ENCODE measurements at places on chromosomes 4 and X.

- no peak for DNase-seq
Observed at GRCh38 chr4:174654634-174655033, 132.3 kb upstream of the HPGD start.

DNA sequence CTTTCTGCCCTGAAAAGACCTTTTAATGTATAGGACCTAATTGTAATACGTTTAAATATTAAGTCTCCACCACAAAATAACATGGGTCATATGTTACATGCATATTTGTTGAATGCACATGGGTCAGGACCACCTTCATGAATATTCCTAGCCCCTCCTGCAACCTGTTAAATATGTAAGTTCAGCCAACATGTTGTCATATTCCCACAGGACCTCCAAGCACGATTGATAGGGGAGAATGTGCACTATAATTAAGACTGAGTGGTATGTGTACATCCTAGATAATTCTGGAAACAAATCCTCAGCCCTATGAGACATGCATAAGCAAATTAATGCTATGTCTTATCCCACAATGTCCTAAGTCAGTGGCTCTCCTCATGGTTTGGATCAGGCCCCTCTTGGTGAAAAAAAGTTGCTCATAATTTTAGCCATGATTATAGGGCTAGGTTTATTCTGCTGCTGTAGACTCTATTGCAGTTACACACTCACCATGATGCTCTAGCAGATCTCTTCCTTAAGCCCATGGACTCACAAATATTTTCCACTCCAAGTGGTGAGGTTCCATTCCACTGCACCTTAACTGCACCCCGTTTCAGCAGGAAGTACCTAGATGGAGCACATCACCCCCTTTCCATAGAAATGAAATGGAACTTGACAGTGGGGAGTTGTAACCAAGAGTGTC is 10.2 kb downstream of the TIGD2 start:
- DNase-seq: no peak

- DNase-seq: no peak
Observed at GRCh38 chr4:115154826-115155225, 41.4 kb upstream of the NDST4 start.

GRCh38 chr4:24743206-24743605 is 52.2 kb upstream of the SOD3 start:
- DNase-seq: no peak

GRCh38 chrX:152637649-152638442 is at the start of gene GABRQ:
GABRQ (plus strand) TSS chrX:152637895; CDS start chrX:152638203, 308 bp downstream.
- no peak for DNase-seq

GRCh38 chr4:133124746-133125145 is 24.3 kb upstream of the PCDH10 start:
- no peak for DNase-seq

- DNase-seq: no peak
Observed at GRCh38 chr4:78529569-78530209, 21.9 kb upstream of the ANXA3 start.

DNA sequence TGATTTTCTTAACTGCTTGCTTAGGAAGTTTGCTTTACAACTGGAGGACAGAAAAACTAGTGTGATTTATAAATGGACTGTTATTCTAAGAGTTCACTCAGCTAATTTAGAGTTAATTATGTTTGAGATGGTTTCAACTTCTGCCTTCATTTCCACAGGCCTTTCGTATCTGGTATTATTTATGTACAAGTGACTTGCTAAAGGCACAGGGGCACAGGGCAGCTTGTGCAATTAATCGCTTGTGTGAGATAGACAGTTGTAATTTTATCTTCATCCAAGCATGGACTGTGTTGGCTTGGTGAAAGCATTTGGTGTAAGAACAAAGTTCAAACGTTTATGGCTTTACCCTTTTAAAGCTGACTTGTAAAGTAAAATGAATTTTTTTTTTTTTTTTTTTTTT is 38.3 kb downstream of the GPAT3 start:
- DNase-seq: no peak

GRCh38 chrX:53265771-53266574 is 15.4 kb downstream of the IQSEC2 start:
- no peak for DNase-seq

DNA sequence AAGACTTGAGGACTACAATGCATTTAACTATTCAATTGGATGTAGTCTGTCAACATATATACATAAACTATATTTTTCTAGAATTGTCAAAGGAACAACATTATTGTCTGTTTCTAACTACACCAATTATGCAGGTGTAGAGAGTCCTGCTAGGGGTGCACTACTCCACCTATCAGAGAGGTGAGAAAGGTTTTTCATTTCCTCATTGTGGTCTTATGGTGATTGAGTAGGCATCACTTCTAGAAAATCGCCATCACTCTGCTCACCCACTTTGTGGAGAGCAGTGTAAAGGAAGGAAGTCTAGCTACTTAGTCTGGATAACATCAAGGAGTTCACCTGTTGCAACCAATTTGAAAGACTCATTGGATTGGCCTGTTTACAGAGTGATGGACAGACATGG is 4.4 kb upstream of the ADH1C start:
- DNase-seq: no peak

- DNase-seq: no peak
Observed at GRCh38 chrX:154981116-154981411, 41.5 kb downstream of the F8 start.

DNA sequence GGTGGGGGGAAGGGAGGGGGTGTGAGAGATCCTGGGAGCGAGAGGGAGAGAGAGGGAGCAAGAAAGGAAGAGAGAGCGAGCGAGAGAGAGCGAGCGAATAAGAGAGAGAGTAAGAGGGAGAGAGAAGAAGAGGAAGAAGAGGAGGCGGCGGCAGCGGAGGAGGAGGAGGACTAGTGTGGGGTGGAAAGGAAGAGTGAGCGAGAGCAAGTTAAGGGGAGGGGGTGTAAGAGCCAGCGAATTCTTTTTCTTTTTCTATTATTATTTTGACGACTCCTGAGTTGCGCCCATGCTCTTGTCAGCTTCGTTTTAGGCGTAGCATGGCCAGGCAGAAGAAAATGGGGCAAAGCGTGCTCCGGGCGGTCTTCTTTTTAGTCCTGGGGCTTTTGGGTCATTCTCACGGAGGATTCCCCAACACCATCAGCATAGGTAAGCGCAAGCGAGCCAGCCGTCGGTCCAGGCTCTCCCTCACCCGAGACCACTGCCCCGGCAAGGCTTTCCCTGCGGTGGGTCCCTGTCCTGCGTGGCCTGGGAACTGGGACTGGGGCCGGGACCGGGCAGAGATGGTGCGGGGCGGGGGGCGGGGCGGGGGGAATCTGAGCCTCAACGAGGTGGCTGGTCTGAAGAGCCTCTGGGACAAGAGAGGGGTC is at the start of gene GRIA3:
Gene GRIA3 (plus strand): TSS at position 60 of the 647 bp plus-strand sequence. CDS start 258 bp downstream, at position 318.
- no peak for DNase-seq

DNA sequence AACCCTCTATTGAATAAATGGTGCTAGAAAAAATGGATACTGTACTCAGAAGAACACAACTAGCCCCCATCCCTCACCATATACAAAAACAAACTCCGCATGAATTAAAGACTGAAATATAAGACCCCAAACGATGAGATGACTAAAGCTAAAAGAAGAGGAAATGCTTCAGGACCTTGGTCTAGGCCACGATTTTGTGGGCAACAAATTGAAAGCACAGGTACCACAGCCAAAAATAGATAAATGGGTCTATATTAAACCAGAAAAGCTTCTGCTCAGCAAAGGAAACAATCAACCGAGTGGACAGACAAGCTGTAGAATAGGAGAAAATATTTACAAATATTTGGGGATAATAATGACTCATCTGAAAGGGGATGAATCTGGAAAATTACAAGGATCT is 86.4 kb upstream of the DHRSX start:
- no peak for DNase-seq

DNA sequence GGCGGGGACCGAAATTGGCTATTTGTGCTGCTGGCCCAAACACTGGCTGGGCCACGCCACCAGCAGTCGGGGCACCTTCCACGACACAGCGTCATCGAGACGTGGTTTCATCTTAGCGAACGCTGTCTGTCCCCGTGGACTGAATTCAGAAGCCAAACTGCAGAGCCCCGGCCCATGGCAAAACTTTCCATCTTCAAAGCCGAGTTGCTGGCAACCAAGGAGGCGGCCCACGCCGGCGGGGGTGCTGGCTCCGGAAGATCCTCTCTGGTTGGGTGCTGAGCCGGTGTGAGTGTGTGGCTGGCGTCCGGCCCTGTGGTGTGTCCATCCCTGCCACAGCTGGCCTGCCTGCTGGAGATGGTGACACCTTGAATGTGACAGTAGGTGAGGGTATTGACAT is 96.6 kb upstream of the ADRA2C start:
- no peak for DNase-seq

- no peak for DNase-seq
Observed at GRCh38 chrX:115602729-115603389, 41.9 kb downstream of the PLS3 start.

- DNase-seq: no peak
Observed at GRCh38 chrX:46152756-46153155, 392.5 kb downstream of the ZNF674 start.

DNA sequence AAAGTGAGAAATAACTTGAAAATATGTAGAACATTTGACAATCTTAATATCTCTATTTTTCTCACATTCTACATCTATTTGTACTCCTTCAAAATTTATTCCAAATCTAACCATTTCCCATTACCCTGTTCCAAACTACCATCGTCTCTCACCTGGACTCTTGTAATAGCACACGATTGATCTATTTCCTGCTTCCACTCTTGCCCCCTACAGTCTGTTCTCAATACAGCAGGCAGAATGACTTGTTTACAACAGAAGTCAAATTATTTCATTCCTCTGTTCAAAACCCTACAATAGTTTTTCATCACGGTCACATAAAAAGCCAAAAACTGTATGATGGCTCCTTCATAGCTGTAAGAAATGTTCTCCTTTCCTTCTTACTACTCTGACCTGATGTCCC is 21.1 kb upstream of the LUZP4 start:
- DNase-seq: no peak

- no peak for DNase-seq
Observed at GRCh38 chr4:83504996-83505395, 20.1 kb upstream of the ABRAXAS1 start.

- DNase-seq: no peak
Observed at GRCh38 chrX:15750611-15751154, 12.6 kb downstream of the CA5B start.

GRCh38 chrX:8404926-8405325 is 59.7 kb upstream of the VCX3B start:
- DNase-seq: no peak

- DNase-seq: no peak
Observed at GRCh38 chrX:152917656-152918579, 20.1 kb downstream of the ZNF185 start.

GRCh38 chrX:20461576-20461975 is 194.9 kb upstream of the RPS6KA3 start:
- no peak for DNase-seq

- DNase-seq: no peak
Observed at GRCh38 chr4:189029976-189030504, 890.8 kb downstream of the TRIML1 start.

- DNase-seq: no peak
Observed at GRCh38 chr4:42453612-42454011, 56.3 kb downstream of the SHISA3 start.

GRCh38 chr4:100933628-100934027 is 413.7 kb downstream of the PPP3CA start:
- DNase-seq: no peak

DNA sequence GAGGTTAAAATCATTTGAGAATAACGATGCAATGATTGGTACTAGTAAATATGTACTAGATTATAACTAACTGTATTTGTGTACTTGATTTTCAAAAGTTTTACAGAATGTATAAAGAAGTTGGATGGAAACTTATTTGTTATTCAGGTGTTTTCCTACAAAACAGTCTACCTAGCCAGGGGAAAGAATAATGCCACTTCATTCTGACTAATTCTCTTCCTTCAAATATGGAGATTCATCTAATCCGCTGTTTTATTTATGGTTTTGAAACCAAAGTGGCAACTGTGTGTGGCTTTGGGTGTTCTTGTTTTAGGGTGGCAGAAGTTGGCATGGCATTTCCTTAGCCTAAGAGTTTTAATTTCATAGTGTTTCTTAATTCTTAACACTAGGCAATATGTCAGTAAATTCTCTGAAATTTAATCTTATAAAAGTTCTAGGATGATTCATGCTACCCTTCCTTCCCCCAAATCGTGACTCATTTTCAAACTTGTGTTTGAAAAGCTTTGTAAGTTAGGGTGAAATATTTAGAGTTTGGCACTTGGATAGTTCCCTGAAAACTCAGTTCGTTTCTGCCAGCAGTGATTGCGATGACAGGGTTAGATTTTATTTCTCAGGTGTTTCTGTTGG is 62.6 kb downstream of the DCLK2 start:
- no peak for DNase-seq
